ENCODE measurements at places on chromosomes 5 and 9. TPM values are rescaled to one million over a fixed set of nuclear protein-coding genes. Genes with fewer than 3 reads are reported as not detected.

The OTULINL gene
- total RNA-seq = 8.8 TPM

DNA sequence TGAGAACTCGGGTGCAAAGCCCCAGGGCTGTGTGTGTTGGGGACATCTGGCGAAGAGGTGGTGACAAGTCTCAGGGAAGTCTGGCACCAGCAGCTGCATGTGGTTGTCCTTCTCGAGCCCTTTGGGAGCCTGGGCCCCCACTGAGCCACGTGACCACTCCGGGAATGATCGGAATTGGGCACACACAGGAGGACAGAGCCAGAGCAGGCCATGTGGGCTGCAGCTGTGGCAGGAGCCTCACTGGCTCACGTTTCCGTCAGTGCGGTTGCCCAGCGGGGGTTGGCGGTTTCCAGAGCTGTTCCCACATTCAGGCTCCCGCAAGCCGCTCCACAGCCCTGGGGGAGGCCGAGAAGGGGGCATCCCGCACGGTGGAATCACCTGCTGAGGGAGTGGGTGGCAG, 6.8 kb upstream of the CEL start:
- no peak overlapping the region for H3K27ac ChIP-seq
- H3K4me1 ChIP-seq = no peaks in the 10 kb centered on the region
- no peak overlapping the region for H3K4me3 ChIP-seq

- H3K27ac ChIP-seq = no peak overlapping the region
- peaks cover 9% of the 10 kb centered on the region for H3K4me1 ChIP-seq
- DNase-seq = no peak
- no peaks in the 10 kb centered on the region for H3K27me3 ChIP-seq
These were observed 17.6 kb downstream of the DCANP1 start for GRCh38 chr5:135429301-135430134.

DNA sequence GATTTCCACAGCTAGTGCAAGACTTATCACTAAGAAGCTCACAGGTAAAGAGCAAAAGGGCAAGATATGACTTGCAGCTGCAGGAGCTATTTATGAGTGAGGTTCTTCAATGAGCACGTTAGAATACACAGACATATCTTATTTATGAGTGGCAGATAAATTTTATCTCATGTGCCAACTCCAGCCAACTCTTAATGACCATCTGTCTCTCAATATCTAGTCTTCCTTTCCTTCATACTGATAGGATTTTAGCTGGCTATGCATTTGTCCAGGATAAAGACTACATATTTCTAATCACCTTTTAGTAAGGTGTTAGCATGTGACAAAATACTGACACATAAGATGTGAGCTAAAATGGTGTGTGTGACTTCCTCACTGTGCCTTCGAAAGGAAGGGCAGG, 304.5 kb downstream of the TRPM3 start:
- peaks cover 36% of the 10 kb centered on the region for H3K27me3 ChIP-seq
- H3K4me1 ChIP-seq = no peaks in the 10 kb centered on the region
- no peak for DNase-seq
- no peak overlapping the region for H3K27ac ChIP-seq
